Endothelial cell of umbilical vein (primary cell): ENCODE measurements at places on chromosomes 2 and 18. TPM values are rescaled to one million over a fixed set of nuclear protein-coding genes. Genes with fewer than 3 reads are reported as not detected.

- no peaks in the 10 kb centered on the region for H3K36me3 ChIP-seq
- no peaks in the 10 kb centered on the region for H3K27me3 ChIP-seq
- no peak overlapping the region for H3K4me3 ChIP-seq
These were observed 271.4 kb downstream of the SATB2 start for GRCh38 chr2:199186301-199186751.

DNA sequence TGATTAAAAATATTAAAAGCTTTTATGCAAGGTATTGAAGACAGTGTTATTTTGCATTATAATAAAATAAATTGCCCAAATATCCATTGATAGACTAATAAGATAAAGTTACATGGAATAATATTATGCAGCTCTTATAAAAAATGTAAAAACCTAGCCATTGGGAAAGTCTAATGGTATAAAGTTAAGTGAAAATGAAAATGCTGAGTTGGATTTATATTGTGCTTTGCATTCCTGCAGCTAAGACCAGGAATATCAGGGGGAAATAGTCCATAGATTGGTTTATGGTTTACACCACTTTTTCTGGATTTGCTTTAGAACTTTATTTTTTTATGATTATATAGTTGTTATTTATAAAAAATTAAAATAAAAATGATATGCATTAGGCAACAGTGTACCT, 46.1 kb upstream of the LYPD6B start:
- no peak overlapping the region for H3K27ac ChIP-seq
- H3K27me3 ChIP-seq: no peaks in the 10 kb centered on the region
- no peak for DNase-seq
- H3K4me1 ChIP-seq: no peaks in the 10 kb centered on the region

DNA sequence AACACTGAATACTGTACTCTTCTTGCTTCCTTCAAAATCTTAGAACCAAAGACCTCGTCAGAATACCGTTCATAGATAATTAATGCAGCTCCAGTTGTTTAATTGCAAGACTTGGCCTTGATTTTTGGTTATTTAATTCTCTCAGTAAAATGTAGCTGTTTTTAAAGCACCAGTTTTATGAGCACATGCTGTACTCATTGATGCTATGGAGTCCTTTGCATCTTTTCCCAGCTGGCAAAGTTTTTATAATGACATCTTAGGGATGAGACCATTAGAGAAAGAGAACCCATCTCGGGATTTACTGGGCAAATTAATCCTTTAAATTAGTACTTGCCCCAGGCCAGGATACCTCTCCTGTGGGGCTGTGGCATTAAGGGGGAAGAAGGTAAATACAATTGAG, 199.3 kb downstream of the MEMO1 start:
- H3K4me1 ChIP-seq: no peaks in the 10 kb centered on the region
- no peak overlapping the region for H3K4me3 ChIP-seq
- no peaks in the 10 kb centered on the region for H3K27me3 ChIP-seq
- DNase-seq: no peak

- no peaks in the 10 kb centered on the region for H3K4me1 ChIP-seq
- no peak overlapping the region for H3K4me3 ChIP-seq
- H3K27me3 ChIP-seq: peaks cover 5% of the 10 kb centered on the region
- no peak for DNase-seq
- H3K36me3 ChIP-seq: no peaks in the 10 kb centered on the region
These were observed 120.0 kb upstream of the TTN start for GRCh38 chr2:178927173-178927572.

- H3K4me3 ChIP-seq: no peak overlapping the region
- H3K27ac ChIP-seq: no peak overlapping the region
- H3K4me1 ChIP-seq: no peaks in the 10 kb centered on the region
- no peaks in the 10 kb centered on the region for H3K36me3 ChIP-seq
- peaks cover 2% of the 10 kb centered on the region for H3K27me3 ChIP-seq
These were observed 224.5 kb upstream of the CDH20 start for GRCh38 chr18:61108706-61109105.

DNA sequence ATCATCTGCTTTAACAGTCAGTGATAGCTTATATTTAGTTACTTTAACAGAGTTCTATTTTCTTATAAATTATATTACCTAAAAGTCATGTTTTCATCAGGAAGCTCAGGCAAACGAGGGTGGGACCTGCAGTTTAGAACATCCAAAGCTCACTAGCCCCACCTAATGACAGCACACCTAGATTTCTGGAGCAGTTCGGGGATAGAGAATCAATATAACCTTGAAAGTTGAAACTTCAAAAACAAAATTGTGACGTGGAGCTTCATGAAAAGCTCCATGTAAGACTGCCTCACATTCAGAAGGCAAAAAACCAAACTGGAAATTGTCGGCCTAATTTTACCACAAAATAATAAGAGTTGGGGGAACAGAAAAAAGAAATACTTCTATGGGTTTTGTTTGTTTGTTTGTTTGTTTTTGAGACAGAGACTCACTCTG, 185.9 kb upstream of the CCDC150 start:
- peaks cover 4% of the 10 kb centered on the region for H3K4me1 ChIP-seq
- peak; percentile 78 for DNase-seq

GRCh38 chr2:64260093-64260803, 116.0 kb upstream of the PELI1 start:
- H3K27me3 ChIP-seq: no peaks in the 10 kb centered on the region
- no peaks in the 10 kb centered on the region for H3K36me3 ChIP-seq
- peaks cover 44% of the 10 kb centered on the region for H3K4me1 ChIP-seq
- H3K4me3 ChIP-seq: no peak overlapping the region
- no peak for DNase-seq
- H3K27ac ChIP-seq: peak overlapping the region; percentile 99

- no peak for DNase-seq
- H3K4me3 ChIP-seq: no peak overlapping the region
- peaks cover 10% of the 10 kb centered on the region for H3K27me3 ChIP-seq
- H3K36me3 ChIP-seq: no peaks in the 10 kb centered on the region
- peaks cover 12% of the 10 kb centered on the region for H3K4me1 ChIP-seq
These were observed 162.0 kb upstream of the RMP24 start for GRCh38 chr18:35810520-35810919.

DNA sequence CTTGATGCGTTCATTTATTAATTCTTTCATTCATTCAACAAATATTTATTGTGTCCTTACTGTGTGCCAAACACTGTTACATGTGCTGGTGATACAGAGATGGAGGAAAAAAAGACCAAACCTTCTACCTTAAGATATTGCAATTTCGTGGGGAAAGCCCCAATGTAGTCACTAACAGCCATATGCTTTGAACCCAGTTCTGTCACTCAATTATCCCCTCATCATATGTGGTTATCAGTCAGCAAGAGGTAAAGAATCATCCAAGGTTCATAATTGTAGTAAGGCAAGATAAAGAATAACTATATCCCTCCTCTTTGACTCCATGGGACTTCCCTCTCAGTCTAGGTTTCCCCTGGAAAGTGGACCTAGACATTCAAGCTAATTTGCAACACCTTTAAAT, 1185.6 kb upstream of the CELF4 start:
- H3K4me3 ChIP-seq: no peak overlapping the region
- H3K27ac ChIP-seq: no peak overlapping the region
- H3K4me1 ChIP-seq: no peaks in the 10 kb centered on the region
- H3K36me3 ChIP-seq: no peaks in the 10 kb centered on the region

ST8SIA3 gene
- not detected in 2 replicates for polyA plus RNA-seq

SPEG gene
- polyA plus RNA-seq: 3.5 TPM in 2 replicates

IL1RN gene
- polyA plus RNA-seq: not detected in 2 replicates

SLC38A11 gene
- not detected in 2 replicates for polyA plus RNA-seq

SLC8A1 gene
- polyA plus RNA-seq: 0.11 and 0.19 TPM in 2 replicates

ELOA2 gene
- not detected in 2 replicates for polyA plus RNA-seq
